Activated naive CD8-positive, alpha-beta T cell treated with anti-CD3 and anti-CD28 coated beads, Interleukin-2, amount 10 ng/mL, durations not matched to agents 7 days and 5 days (primary cell): ENCODE measurements at places on chromosomes 5 and 9. TPM values are rescaled to one million over a fixed set of nuclear protein-coding genes. Genes with fewer than 3 reads are reported as not detected.

Gene OMD
- not detected for total RNA-seq

Gene RLN1
- 2.9 TPM for total RNA-seq

Gene ZDHHC11B
- total RNA-seq, result 2.4 TPM

Gene PTTG1
- total RNA-seq, result 118 TPM

Gene PPP3R2
- not detected for total RNA-seq

- no peak for DNase-seq
- no peaks in the 10 kb centered on the region for H3K36me3 ChIP-seq
- no peaks in the 10 kb centered on the region for H3K27me3 ChIP-seq
- no peak overlapping the region for H3K4me3 ChIP-seq
- peaks cover 20% of the 10 kb centered on the region for H3K4me1 ChIP-seq
These were observed 5.4 kb downstream of the SLF1 start for GRCh38 chr5:94623877-94624276.

GRCh38 chr5:60727033-60727679 is 27.2 kb upstream of the DEPDC1B start:
- no peaks in the 10 kb centered on the region for H3K4me1 ChIP-seq
- H3K4me3 ChIP-seq, result no peak overlapping the region
- peaks cover 6% of the 10 kb centered on the region for H3K27me3 ChIP-seq
- DNase-seq, result no peak

DNA sequence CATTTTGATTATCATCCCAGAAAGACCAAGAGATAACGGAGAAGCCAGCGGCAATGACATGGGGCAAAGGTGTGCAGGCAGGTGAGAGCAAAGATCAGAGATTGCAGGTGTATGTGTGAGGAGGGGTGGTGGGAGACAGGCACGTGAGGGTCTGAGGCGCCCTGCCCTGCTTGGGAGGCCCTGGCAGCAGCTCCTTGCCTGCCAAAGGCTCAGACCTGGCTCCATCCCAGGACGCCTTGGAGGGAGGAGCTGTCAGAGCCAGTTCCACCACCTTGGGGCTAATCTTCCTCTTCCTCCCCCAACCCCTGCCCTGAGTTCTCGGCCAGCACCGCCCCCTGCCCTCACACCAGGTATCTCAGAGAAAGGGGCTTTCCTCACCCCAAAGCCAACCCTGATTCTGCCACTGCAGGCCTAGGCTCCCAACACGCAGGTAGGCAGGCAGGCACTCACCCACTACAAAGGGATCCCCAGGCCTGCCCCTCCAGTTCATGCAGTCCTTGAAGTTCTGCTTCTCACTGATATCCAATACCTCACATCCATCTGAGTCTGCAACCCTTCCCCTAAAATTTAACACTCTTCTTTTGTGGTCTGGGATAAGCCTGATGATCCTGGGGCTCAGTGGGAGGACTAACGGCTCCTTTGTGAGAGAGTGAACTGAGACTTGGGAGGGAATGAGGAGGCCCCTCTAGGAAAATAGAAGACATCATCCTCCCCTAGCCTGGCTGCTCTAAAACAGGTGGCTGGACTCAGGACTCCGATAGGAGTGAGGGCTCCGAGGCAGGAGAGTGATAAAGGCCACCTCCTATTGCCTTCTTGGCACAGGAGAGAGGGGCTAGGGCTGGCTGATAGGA is 1.8 kb downstream of the AQP3 start:
- no peak for DNase-seq
- H3K27ac ChIP-seq, result peak overlapping the region; percentile 95
- H3K36me3 ChIP-seq, result no peaks in the 10 kb centered on the region

GRCh38 chr9:121322737-121323448 is 47.2 kb downstream of the STOM start:
- peaks cover 31% of the 10 kb centered on the region for H3K4me1 ChIP-seq
- H3K27me3 ChIP-seq, result no peaks in the 10 kb centered on the region
- no peak overlapping the region for H3K4me3 ChIP-seq
- H3K36me3 ChIP-seq, result peaks cover 9% of the 10 kb centered on the region
- H3K27ac ChIP-seq, result no peak overlapping the region
- no peak for DNase-seq

- DNase-seq, result peak; percentile 30
- no peak within 1 kb of the TSS for H3K27ac ChIP-seq
These were observed at the start of gene PRDM9 for GRCh38 chr5:23507278-23507685. TSS of gene PRDM9 (plus strand) at chr5:23507609. CDS start at chr5:23509034, 1,425 bp downstream.

GRCh38 chr9:124521142-124521541 is 13.9 kb upstream of the NR5A1 start:
- no peak overlapping the region for H3K27ac ChIP-seq
- H3K4me1 ChIP-seq, result no peaks in the 10 kb centered on the region
- DNase-seq, result no peak
- no peak overlapping the region for H3K4me3 ChIP-seq

GRCh38 chr5:166709691-166710090 is 1581.8 kb upstream of the WWC1 start:
- H3K36me3 ChIP-seq, result no peaks in the 10 kb centered on the region
- no peak for DNase-seq
- H3K4me1 ChIP-seq, result no peaks in the 10 kb centered on the region
- H3K4me3 ChIP-seq, result no peak overlapping the region
- H3K27me3 ChIP-seq, result no peaks in the 10 kb centered on the region

- no peaks in the 10 kb centered on the region for H3K4me1 ChIP-seq
- H3K27me3 ChIP-seq, result no peaks in the 10 kb centered on the region
- no peaks in the 10 kb centered on the region for H3K36me3 ChIP-seq
- no peak overlapping the region for H3K4me3 ChIP-seq
- H3K27ac ChIP-seq, result no peak overlapping the region
These were observed 204.7 kb upstream of the MPDZ start for GRCh38 chr9:13484186-13484585.

- H3K27ac ChIP-seq, result no peak overlapping the region
- DNase-seq, result no peak
- no peak overlapping the region for H3K4me3 ChIP-seq
- peaks cover 3% of the 10 kb centered on the region for H3K4me1 ChIP-seq
- peaks cover 32% of the 10 kb centered on the region for H3K27me3 ChIP-seq
- H3K36me3 ChIP-seq, result no peaks in the 10 kb centered on the region
These were observed 3.9 kb upstream of the ADCY2 start for GRCh38 chr5:7391814-7392692.

GRCh38 chr9:96883922-96884321 is 29.6 kb upstream of the ZNF782 start:
- no peak overlapping the region for H3K4me3 ChIP-seq
- H3K36me3 ChIP-seq, result peaks cover 19% of the 10 kb centered on the region
- no peaks in the 10 kb centered on the region for H3K4me1 ChIP-seq
- DNase-seq, result no peak
- H3K27me3 ChIP-seq, result peaks cover 16% of the 10 kb centered on the region
- no peak overlapping the region for H3K27ac ChIP-seq
